Ascending aorta (tissue), 2 donors: ENCODE measurements at places on chromosomes 12 and 14. TPM values are rescaled to one million over a fixed set of nuclear protein-coding genes. Genes with fewer than 3 reads are reported as not detected.
A peak's percentile ranks its signal among the peaks of the same experiment; 100 is the strongest.

- DNase-seq: no peak
Observed at GRCh38 chr12:31890295-31891285, 68.6 kb upstream of the RESF1 start.

DNA sequence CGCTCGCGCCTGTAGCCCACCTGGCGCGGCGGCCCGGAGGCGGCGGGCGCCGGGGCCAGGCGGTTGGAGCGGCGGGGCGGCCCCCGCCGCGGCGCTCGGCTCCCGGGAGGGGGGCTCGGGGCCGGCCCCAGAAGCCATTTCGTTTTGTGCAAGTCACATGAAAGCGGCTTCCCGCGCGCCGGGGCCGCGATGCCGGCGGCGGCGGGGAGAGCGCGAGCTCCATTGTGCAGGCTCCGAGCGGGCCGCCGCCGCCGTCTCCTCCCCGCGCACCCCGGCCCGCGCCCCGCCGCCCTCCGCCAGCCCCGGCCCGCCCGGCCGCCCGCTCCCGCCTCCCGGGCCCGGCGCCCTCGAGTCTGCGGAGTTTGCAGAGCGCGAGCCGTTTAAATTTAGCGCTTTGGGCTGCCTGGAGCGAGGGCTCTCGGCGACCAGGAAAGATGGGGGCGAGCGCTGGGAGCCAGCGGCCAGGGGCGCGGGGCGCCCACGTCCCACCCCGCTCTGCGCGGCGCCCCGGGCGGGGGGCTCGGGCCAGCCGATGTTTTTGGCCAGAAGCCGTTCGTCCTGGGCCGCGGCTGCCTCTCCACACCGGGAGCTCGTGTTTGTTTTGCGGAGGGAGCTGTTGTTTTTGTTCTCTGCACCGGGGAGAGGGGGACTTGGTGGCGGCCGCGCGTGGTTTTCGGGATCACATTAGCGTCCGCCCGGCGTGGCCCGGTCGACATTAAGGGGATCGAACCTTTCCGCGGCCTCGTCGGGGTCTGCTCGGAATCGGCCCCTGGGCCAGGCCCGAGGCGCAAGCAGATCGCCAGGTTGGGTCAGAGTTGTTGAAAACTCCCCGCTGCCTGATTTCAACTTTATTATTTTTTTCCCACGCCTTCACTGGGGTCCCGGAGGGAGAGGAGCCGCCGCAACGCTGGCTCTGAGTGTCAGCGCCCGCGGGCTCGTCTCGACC lies 982 bp downstream of the BCL7A start:
- no peak for DNase-seq

Gene FGF6
- total RNA-seq: not detected

DNA sequence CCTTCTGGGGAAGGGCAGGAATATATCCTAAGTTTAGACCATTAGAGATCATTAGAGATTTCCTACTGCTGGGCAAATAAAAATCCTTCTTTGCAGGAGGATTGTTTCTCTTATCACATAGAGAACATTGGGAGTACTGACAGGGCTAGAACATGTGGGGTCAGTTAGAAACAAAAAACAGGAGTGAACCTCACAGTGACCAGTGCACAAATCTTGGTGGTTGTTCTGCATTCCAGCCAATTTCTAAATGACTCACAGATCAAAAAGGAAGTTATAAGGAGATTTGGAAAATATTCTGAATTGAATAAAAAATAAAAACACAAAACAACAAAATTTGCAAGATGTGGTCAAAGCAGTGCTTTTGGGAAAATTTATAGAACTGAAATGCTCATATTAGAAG lies 118.8 kb downstream of the LLPH start:
- no peak for DNase-seq

GRCh38 chr12:120668091-120668867 lies 18.7 kb upstream of the MLEC start:
- no peak for DNase-seq

- DNase-seq: no peak
Observed at GRCh38 chr12:12323591-12323990, 26.5 kb downstream of the MANSC1 start.

DNA sequence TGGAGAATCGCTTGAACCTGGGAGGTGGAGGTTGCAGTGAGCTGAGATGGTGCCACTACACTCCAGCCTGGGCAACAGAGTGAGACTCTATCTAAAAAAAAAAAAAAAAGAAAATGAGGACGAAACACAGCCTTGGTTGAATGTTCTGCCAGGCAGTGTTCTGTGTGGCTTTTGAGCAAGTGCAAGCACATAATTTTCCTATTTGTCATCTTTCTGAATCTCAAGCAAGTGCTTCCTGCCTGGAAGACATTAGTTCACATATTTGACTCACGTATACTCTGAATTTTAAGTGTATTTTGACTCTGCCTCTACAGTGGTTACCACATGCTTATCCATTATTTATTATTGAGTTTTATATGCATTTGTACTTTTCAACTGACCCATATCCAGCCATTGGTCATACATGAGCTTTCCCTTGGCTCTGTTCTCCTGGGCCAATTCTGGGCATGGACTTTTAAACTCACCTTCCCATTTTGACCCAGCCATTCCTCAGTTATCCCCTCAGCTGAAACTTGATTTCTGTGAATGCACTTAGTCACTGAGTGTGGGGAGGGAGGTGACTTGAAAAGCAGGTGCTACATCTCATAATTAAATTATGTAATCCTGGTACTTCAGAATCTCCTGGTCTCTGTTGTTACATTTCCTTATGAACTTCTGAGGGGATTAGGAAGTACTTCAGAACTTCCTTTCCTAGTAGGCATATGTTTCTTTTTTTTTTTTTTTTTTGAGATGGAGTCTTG lies 8.1 kb downstream of the OR10G2 start:
- no peak for DNase-seq

DNA sequence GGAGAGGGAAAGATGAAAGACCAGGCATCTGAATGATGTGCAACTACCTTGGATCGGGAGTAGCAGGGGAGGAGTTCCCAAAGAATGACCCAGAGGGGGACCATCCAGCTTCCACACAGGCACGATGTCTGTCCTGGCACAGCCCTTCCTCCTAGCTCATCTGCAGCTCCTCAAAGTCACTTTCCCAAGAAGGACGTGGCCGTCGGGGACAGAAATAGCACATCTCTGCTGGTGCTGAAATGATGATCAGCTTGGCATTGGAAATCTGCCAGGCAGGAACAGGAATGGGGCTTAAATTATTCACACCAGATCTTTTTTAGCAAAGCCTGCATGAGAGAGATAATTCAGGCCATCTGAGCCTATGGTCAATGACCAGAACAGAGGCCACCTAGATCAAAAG lies 41.7 kb downstream of the TSPAN11 start:
- DNase-seq: no peak

DNA sequence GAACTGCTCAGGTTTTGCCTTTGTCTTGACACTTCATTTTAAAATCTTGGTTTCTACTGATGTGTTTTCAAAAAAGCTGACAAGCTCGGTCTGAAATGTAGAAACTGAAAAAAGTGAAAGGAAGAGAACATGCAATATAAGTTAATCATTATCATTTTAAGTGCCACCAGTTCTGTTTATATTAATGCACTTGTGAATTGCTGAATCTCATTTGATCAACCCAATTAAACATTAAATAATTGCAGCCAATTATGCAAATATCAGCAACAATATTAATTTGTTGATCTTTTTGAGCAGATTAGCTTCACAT lies 133.8 kb downstream of the BCAT1 start:
- DNase-seq: no peak

DNA sequence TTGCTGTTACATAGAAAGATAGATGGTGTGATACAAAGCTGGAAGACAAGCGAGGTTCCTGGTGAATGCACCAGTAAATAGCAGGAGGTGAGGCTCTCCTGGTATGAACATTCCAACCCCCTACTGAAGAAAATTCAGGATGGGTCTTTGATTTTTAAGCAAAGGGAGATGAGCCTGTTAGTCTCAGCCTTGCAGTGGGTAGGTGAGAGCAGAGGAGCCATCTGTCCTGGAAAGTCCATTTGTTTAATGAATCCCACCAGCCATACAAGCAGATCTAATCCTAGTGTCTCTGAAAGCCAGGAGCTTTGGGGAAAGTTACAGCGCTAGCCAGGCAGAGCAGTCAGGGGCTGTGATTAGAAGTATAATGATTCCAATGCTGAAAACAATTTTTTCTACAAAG lies 234.8 kb upstream of the FOXN3 start:
- no peak for DNase-seq

DNA sequence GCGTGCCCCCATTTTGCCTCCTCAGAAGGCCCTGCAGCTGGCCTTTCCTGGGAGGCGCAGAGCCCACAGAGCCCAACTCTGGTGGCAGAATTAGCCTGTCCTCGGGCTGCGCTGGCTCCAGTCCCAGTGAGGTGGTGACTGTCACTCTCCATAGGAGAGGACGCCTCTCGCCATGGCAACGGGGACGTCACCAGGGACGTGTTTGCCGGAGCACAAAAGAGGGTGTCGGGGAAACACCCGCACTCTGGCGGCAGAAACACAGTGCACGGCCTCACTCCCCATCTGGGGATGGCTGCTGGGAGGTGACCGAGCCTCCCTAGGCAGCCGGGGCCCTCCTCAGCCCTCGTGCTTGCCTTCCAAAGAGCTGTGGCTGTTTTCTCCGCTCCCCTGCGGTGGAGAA lies 50.2 kb upstream of the NCOR2 start:
- DNase-seq: no peak

GRCh38 chr12:107607464-107608392 lies 77.9 kb upstream of the PWP1 start:
- DNase-seq: peak; percentile 70

Gene PSME1
- 55.5 TPM for total RNA-seq

- no peak for DNase-seq
Observed at GRCh38 chr14:59085207-59085739, 103.2 kb upstream of the DAAM1 start.

DNA sequence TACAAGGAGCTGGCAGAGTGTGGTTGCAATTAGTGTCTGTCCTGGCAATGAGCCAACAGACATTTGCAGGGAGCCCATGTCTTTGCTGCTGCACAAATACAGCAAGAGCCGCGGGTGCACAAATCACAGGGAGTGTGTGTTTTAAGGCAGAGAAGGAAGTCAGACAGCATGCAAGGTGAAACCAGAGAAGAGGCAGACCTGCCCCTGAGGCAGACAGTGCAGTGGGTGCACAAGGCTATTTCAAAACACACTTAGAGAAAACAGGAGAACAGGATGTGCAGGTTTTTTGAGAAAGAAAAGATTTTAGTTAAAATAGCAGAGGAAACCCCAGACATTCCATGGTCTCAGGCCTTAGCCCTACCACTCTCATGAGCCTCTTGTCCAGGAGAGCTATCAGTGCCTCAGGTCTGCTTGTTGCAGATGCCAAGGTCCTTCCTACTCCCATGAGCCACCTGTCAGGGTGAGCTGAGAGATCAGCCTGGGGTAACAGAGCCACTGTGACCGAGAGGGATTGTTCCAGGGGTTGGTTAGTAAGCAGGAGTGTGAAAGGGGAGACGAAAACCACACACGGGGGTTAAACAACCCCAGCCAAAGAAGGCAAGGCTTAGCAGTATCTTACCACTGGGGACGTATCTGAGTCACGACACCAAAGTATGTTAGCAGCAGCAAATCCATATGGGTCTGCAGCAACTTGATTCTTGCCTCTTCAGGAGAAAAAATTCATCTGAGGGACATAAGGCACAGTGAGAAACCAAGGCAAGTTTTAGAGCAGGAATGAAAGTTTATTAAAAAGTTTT lies 78.1 kb downstream of the C14orf132 start:
- DNase-seq: peak; percentile 25

Gene PLD4
- total RNA-seq: not detected

DNA sequence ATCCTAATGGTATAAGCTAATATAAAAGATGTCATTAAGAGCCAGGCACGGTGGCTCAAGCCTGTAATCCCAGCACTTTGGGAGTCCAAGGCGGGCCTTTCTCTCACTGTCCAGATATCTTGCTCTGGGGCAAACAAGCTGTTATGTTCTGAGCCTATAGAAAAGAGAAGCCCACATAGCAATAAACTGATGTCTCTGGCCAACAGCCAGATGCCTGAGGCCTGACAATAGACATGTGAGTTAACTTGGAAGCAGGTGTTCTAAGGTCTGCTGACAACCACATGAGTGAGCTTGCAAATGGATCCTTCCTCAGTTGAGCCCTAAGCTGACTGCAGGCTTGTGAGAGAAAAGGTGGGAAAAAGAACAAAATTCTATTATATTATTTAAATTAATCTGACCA lies 25.0 kb downstream of the YAF2 start:
- no peak for DNase-seq

DNA sequence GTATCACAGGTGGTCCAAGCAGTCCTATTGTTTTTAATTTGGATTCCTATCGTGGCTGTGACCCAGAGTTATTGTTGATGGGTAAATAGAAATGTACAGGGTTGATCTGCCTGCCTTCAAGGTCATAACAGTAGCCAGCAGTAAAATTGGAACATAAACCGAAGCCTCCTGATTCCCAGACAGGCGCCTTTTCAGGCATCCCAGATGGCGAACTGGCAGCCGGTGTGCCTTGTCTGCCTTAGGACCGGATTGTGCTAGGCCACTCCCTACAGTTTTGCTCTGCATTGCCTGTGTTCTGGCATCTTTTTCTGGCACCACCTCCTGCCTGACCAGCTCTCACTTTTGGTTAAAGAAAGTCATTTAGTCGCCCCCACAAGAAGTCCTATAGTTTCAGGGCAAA lies 22.2 kb downstream of the TMEM117 start:
- DNase-seq: no peak

DNA sequence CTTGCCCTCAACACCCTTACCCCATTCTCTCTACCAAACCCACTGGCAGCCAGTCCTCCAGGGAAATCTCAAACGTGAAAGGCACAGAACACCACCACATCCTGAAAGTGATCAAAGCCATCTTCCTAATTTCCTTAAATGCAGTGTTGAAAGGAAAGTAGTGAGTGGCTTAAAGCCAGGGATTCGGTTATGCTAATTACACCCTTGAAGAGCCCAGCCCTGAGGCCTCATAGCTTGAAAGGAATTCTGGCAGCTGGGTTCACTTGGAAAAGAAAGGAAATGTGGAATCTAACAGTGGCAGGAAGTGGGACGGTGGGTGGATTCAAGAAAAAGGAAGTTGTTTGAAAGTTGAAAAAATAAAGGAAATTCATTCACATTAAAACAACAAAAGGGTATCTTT lies 73.0 kb upstream of the FICD start:
- no peak for DNase-seq

Gene COX8C
- total RNA-seq: not detected

DNA sequence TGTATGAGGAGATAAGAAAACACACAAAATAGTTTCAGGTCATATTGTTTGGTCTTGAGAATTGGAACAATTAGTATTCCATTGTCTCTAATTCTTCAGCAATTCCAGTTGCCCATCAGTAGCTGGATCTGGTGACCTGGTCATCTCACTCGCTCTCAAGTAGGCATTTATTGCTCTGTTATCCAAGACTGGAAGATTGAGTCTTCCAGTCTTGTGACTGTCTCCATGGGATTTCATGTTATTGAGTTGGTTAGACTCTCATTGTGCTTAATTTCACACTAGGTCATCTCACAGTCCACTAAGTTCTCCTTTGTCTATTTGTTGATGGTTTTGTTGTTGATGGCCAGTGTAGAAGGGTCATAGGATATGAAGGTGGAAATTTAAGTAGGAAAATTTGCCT lies 47.5 kb downstream of the FBXO34 start:
- no peak for DNase-seq

- DNase-seq: no peak
Observed at GRCh38 chr14:54591461-54591860, 24.5 kb downstream of the SAMD4A start.

GRCh38 chr12:27333403-27334009 lies 870 bp downstream of the BMAL2 start:
- no peak for DNase-seq
